Progenitor cell of endocrine pancreas (in vitro differentiated cells): ENCODE measurements at places on chromosomes 13 and 19.

GRCh38 chr13:29474991-29475390, 120.5 kb downstream of the SLC7A1 start:
- no peak for DNase-seq

DNA sequence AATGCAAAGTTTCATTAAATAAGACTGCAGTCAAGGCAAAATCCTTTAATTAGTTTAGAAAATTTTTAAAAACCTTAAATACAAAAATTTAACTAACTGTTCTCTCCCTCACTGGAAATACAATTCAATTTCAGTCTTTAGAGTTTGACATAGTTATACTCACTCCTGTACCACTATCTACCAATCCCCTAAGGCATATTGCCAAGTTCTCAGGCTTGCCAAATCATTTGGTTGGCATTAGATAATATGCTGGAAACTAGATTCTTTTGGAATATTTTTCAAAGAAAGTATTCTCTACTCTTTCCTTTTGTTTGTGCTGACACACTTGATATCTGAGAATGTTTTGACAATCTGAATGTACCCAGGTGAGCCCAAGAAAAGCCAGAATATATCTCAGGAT, 77.2 kb downstream of the TSC22D1 start:
- no peak for DNase-seq

DNA sequence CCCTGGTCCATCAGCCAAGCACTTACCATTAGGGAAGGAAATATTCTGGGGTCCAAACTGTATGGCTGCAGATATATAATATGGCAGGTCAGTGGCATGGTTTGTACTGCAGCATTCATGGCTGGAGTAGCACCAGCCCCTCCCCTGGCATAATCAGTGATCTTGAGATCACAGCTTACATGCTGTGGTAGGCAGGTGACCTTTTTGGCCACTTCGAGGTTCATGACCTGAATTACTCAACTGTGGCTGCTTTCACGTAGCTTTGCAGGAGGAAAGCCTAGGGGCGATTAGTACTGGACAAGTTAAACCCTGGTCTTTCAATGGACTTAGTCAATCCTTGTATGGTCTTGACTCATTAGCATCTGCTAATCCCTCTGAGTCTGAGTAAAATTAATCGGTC, 169.8 kb downstream of the SPRY2 start:
- no peak for DNase-seq

- no peak for DNase-seq
Observed at GRCh38 chr13:19072543-19072942, 109.1 kb downstream of the TUBA3C start.

- no peak for DNase-seq
Observed at GRCh38 chr13:48318821-48319511, 15.4 kb downstream of the RB1 start.

DNA sequence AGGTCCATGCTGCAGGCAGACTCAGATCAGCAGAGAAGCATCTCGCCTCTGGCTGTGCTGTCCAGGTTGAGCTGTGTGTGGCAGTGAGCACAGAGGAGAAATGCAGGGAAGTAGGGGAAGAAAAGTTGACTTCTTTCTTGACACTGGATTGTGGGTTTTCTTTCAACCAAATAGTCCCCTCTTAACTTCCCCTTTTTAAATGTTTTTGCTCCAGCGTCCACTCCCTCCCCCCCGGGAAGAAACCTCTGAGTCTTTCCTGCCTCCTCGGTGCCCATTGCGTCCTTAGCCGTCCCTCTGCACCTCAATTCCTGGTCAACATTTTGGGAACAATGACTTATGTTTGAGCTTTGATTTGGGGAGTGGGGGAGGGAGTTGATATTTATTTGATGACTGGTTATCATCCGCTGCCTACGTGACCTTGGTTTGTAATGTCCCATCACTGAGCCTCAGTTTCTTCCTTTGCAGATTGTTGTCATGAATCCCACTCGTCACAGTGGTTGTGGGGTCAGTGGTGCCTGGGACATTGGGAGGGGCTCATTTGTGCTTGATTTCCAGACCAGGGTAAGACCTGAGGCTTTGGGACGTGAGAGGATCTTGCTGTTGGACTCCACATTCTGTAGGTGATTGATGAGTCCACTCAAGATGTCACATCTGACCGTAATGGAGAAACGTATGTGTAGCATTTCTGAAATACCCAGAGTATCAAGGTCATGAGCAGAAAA, at the start of gene LILRB2:
Gene LILRB2, minus strand, starts transcription at position 104 of the 722 bp plus-strand sequence. CDS start 614 bp downstream, outside the sequence.
- no peak for DNase-seq

DNA sequence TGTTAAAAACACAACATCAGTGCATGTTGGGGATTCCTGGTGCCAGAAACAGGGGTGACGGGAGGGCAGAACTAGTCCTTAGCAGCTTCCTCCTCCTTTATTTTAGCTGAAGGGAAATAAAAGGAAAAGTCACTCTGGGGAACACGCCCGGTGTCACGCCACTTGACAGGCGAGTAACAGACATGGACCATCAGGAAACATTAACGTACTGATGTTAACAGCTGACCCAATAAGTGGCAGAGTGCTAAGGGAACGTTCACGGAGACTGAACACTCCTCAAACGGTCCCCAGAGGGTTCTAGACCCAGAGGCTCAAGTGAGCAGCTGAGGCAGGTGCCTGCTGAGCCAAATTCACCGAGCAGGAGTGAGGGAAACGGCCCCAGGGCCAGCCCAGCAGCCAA, 13.9 kb upstream of the EIF3G start:
- no peak for DNase-seq

- no peak for DNase-seq
Observed at GRCh38 chr19:7873304-7874075, 700 bp downstream of the PRR36 start.

GRCh38 chr19:11587975-11588631, 9.2 kb upstream of the ZNF627 start:
- DNase-seq = no peak

DNA sequence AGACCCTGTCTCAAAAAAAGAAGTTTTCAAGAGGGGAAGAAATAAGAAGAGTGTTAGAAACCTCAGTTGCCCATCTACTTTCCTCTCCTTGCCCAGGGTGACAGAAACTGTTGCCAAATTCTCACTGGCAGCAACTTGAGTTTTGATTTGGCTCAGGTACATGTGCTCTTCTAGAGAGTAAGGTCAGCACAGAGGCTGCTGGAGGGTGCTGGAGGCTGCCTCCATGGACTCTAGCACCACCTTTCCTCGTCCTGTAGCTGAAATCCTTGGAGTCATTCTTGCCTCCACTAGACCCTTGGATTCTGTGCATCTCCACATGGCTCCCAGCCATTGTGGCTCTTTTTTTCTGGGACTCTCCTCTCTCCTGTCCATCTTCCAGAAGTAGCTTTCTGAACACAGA, 149.1 kb downstream of the TM9SF2 start:
- DNase-seq = no peak

GRCh38 chr13:24614306-24615080, 65.7 kb upstream of the ATP12A start:
- DNase-seq = no peak

GRCh38 chr19:58052256-58052655, 6.8 kb upstream of the ZNF135 start:
- no peak for DNase-seq

DNA sequence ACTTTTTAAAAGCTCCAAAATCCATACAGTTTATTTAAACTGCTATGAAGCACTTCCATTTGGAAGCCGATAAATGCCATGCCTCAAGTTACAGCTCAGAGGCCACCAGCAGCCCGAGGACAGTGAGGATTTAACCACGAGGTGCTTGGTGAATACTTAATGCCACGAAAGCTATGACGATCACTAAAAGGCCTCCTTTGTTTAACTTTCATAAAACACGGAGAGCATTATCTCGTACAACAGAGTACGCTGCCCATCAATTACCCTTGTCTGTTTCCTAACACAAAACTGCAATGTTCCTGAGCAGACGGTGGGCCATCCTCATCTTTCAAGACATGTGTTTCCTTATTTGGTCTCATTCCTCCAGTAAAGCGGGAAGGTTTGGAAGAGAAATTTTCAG, 58.4 kb downstream of the PEPD start:
- no peak for DNase-seq

- DNase-seq = no peak
Observed at GRCh38 chr19:5628461-5628860, 5.6 kb downstream of the SAFB start.

DNA sequence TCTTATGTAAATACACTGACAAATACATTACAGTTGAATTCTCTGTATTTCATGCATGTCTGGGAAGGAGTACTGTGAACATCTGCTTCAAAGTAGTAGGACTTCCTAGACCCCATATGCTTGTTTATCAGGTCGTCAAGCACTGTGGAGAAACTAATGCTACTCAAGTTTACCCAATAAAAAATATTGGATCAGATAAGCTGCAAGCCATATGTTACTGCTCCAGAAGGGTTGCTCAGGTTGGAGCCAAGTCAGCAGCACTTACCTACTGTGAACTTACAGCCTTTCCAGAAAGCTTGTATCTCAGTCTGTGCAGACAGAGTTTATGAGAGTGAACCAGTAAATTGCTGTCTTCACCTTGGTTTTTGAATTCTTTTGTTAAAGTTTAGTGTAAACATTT, 36.2 kb downstream of the SLAIN1 start:
- DNase-seq = no peak

DNA sequence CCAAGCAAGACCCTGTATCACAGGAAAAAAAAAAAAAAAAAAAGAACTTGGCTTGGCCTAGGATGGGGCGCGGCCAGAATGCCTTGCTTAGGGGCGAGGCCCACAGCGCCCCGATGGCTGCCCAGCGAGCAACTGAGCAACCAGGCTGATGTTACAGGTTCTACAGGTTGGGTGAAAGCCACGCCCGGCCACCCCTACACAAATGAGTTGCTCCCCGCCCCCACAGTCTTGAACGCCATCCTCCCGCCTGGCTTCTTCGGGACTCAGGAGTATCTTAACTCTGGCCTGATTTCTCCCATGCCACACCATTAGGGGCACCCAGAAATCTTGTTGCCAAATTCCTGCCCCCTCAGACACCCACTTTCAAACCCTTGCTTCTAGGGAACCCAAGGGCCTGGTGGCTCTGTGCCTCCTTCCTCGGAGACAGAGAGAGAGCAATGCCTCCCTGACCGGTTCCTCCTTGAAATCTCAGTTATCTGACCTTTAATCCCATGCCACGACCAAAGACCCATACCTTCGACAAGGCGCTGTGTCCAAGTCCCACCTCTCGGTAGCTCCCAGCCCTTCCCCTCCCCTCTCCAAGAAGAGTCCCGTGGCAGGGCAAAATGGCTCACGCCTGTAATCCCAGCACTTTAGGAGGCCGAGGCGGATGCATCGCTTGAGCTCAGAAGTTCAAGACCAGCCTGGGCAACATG, 1.1 kb upstream of the CBLC start:
- DNase-seq = no peak

DNA sequence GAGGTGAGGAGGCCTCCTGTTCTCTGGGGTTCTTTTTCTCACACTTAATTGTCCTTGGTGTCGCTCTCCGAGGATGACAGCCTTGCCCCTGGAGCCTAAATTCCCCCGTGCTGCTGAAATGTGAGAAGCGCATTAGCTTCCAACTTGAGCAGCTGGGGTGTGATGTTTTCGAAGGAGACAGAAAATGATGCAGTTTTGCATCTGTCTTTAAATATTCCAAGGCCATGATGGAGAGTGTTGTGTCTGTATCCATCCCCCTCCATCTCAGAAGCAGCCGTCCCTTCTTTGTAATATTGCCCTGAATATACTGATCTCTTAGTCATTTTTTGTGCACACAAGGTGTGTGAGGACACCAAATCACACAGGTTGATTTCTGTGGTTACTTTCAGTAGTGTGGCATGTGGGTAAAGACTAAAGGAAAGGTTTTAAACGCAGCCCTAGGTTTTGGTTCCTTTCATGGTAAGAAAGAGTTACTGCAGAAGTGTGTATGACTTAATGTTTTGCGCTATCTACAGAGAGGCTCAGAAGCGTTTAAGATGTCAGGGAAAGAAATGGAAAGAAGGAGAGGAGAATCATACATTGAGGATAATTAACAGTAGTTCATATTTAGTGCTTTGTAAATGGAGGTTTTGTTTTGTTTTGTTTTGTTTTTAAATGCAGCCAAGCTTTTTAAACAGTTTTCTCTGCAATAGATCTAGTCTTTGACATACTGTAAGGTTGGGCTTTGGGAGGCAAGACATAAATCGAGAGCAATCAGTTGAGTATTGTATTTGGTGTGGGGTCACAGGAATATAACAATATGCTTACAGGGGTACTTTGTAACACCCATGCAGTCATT, 1.6 kb downstream of the NBEA start:
- no peak for DNase-seq

DNA sequence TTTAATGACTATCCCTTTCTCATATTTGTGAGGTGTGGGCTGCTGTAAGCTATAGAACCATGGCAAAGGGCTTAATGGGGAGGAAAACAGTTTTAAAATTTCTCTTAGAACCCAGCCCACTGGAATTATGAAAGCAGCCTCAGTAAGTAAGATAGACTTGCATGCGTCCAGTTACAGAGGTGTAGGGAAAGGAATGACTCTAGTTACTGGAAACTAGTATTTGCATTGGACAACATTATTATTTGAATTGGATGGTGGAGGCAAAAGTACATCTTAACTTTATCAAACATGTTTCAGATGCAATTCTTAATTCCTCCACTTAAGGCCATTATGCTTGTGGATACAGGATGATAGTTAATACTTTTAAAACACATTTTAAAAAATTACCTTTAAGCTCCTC, 292.9 kb downstream of the SPRY2 start:
- no peak for DNase-seq

DNA sequence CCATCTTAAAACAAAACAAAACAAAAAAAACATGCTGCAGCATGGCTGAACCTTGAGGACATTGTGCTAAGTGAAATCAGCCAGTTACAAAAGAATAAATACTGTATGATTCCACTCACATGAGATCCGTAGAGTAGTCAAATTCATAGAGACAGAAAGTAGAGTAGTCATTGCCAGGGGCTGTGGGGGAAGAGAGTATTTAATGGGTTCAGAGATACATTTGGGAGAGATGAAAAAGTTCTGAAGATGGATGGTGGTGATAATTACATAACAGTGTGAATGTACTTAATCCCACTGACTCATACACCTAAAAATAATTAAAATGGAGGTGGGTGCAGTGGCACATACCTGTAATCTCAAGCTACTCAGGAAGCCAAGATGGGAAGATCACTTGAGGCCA, 72.0 kb upstream of the C1QTNF9 start:
- DNase-seq = no peak

- no peak for DNase-seq
Observed at GRCh38 chr13:112168761-112169160, 101.8 kb downstream of the SOX1 start.

DNA sequence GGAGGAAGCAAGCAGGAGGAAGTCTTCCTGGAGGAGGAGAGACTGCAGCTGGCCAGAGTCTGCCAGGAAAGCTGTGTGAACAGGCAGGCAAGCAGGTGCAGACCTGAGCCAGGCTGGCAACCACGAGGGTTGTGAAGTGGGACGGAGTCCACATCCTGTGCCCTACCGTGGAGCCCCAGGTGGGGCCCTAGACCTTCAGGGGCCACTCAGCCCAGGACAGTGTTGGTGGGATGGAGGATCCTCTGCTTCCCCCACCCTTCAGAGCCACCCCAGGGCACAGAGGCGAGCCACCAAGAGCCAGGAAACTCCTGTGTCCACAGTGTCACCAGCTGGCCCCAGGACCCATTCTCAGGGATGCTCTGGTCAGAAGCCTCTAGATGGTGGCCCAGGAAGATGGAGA, 8.4 kb upstream of the VSTM2B start:
- no peak for DNase-seq

- no peak for DNase-seq
Observed at GRCh38 chr13:106918557-106918860, 350.6 kb upstream of the ARGLU1 start.

- no peak for DNase-seq
Observed at GRCh38 chr13:53638040-53638439, 609.4 kb downstream of the OLFM4 start.
